T47D (cell line): ENCODE measurements at places on chromosomes 4 and X.

DNA sequence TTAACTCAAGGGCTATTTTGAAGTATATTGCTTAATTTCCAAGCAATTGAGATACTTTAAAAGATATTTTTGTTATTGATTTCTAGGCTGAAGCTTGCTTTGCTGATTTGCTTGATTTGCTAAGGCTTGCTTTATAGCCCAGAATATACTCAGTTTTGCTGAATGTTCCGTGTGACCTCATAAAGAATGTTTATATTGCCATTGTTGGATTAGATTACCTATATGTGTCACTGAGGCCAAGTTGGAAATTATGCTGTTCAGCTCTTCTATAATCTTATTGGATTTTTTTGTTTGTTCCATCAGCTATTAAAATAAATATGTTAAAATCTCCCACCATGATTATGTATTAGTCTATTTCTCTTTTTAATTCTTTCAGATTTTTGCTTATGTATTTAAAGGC, 13.0 kb downstream of the TBC1D19 start:
- no peak for DNase-seq

DNA sequence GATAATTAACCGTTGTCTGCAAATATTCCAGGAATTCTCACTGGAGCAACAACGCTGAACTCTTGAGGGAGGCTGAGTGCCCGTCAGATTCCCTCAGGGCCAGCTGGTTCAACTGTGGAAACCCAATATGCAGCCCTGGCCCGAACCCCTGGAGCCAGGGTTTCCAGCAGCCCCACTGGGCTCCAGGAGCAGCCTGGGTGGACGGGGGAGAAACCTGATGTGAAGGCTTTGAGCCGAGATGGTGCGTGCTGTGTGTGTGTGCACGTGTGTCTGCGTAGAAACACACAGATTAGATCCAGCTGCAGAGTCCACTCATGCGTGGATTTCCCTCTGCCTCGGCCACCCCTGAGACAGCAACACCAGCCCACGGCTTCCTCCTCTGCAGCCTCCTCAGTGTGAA, 19.4 kb upstream of the SLC25A6 start:
- no peak for DNase-seq

- no peak for DNase-seq
These were observed 100.8 kb upstream of the PLS3 start for GRCh38 chrX:115459883-115460880.

- DNase-seq, result no peak
These were observed 306.5 kb downstream of the PRDM5 start for GRCh38 chr4:120616041-120616440.

DNA sequence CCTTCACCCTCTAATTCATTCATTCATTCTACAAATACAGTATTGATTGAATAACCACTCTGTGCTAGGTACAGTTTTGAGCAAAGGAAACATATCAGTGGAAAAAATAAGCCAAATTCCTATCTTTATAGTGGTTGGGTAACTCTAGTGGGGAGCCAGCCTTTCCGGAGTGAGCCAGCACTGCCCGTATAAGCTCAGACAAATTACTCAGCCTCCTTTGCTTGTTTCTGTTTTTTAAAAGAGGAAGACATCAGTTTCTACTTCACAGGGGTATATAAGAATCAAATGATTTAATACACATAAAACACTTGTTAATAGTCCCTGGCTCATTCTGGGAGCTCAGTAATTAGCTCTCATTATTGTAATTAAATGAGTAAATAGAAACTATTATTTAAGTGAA, 238.2 kb upstream of the MAD2L1 start:
- DNase-seq, result no peak

DNA sequence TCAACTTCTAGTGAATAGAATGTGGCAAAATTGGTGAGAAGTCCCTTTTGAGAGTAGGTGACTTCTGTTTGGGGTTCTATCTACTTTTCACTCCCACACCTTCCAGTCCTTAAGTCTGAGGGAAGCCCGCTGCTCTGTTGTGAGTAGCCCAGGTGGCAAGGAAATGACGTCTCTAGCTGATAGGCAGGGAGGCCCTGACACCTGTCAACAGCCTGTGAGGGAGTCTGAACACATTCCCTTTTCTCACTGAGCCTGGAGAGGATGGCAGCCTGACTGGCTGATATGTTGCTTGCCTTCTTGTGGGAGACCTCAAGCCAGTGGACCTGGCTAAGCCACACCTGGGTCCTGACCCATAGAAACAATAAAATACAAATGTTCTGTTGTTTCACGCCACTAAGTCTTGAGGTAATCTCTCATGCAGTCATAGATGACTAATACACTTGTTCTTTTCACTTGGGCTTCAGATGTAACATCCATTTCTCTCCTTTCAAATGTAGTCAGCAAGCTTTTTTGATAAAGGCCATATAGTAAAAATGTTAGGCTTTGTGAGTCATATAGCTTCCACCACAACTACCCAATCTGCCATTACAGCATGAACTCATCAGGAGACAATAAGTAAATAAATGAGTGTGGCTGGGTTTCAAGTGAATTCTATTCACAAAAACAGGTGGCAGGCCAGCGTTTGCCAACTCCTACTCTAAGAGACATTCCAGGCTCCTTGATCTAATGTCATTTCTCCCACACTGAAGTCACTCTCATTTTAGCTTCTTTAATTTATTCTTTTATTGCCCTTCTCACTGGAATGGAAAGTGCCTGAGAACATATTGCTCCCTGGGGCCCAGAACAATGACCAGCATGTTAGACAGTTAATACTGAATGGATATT, 265.1 kb upstream of the MAD2L1 start:
- no peak for DNase-seq

DNA sequence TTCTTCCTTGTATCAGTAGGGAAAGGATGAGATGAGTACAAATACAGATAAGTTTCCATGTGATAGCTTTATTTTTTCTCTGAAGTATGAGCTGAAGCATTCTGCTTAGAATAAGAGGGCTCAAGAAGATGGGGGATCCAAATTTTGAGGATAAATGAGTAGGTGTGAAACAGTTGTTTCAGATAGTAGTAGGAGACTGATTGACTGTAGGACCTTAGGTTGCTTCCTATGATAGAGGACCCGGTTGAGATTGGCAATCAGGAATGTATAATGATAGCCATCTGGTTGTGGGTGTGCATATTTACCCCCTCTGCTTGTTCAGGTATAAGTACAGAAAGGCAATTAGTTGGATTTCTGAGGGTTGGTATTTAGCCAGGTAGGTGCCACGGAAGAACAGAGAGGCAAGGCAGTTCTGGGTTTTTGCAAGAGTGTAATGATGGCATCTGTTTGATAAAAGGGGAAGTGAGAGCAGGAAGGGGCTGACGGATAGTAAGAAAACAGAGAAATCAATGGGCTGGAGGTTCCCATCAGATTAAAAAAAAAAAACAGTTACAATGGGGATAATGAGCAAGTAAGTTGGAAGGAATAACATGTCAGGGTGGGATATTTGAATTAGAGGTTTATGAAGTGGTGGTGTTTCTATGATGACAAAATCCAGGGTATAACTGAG, 13.7 kb downstream of the OCRL start:
- DNase-seq, result no peak

DNA sequence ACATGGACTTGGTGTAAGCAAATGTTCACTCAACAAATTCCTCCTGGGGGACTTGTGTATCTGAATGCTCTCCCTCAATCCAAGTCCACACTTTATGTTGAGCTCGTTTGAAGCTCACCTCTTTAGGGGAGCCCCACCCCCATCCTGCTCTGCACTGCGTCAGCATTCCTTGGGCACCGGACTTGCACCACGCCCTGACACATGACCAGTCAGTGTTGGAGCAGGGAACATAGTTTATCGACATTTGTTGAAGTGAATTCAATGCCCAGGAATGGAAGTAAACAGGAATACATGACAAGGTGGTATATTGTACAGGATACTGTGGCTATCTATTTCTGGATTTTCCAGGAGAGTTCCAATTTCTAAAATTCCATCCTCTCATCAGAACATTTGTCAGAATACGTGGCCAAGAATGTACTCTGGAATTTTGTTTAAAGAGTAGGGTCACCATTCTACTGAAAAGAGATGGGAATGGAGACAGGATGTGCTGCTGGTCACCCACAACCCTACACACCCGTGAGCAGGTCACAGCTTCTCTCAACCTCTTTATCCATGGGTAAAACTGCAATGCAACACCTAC, 60.0 kb upstream of the LNX1 start:
- DNase-seq, result no peak

DNA sequence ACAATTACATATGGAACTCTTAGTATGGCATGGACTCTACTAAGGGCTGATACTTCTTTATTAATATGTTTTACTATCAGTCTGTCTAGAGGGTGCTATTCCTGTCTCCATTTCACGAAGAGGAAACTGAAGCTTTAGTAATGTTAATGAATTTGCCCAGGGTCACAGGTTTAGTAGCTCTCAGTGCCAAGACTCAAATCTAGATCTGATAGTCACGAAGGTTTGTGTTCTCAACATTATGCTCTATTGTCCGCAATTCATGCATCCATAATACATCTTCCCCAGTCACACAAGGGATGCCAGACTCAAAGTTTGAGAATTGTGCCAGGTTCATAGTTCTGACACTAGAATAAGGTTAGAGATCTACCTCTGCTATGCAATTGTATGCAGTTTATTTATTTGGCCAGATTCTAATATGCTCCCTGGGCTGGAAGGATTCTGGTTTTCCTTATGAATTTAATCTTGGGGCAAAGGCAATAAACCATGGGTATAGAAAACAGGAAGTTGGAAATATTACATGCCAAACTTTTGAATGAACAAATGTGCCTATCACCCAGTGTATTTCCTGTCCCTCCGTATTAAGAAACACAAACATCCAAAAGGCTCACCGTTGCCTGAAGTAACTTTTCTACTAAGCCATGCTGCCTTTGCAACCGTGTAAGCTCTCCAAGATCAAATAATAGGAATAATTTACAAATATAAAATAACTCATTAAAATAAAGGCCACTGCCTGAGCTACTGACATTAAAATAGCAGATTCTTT, 478.5 kb downstream of the INPP4B start:
- DNase-seq, result no peak

DNA sequence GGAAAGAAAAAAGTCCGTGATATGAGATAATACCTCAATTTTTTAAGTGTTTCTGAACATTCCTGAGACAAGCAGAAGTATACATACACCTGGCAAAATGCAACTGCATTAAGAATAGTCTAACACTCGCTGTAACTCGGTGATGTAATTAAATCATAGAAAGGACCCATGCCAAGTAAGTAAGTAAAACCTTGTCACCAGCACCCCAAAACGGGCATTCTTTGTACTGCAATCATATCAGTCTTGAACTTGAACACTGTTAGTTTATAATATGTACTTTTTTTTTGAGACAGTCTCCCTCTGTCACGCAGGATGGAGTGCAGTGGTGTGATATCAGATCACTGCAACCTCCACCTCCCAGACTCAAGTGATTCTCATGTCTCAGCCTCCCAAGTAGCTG, 47.4 kb downstream of the SMIM14 start:
- no peak for DNase-seq

GRCh38 chrX:4320436-4320947, 607.0 kb upstream of the PRKX start:
- no peak for DNase-seq

DNA sequence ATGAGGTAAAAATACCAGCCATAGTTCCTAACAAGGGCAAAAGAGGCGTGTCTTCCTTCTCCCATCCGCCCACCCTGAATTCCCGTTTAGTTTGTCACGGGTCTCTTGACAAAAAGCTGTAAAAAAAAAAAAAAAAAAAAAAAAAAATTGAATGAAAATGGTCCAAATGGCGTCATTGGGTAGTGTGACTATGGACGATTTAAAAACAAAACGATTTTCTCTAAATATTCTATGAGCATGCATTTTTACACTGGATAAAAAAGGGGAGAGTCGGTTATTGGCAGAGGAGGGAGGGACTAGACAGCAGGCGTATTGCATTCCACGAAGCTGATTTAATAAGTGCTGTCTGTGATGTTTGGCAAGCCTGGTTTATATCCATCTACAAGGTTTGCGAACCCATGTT, at the start of gene FAM133A:
Gene FAM133A, plus strand, starts transcription at position 338 of the 403 bp plus-strand sequence. CDS start 35,214 bp downstream, outside the sequence.
- no peak for DNase-seq
